Upper lobe of right lung (tissue), 1 donor: ENCODE measurements at places on chromosomes 2 and 18. TPM values are rescaled to one million over a fixed set of nuclear protein-coding genes. Genes with fewer than 3 reads are reported as not detected.

The REG1B gene
- not detected for total RNA-seq

- DNase-seq: no peak
Observed at GRCh38 chr2:201320701-201321100, 36.4 kb downstream of the FLACC1 start.

The AMER3 gene
- not detected for total RNA-seq

DNA sequence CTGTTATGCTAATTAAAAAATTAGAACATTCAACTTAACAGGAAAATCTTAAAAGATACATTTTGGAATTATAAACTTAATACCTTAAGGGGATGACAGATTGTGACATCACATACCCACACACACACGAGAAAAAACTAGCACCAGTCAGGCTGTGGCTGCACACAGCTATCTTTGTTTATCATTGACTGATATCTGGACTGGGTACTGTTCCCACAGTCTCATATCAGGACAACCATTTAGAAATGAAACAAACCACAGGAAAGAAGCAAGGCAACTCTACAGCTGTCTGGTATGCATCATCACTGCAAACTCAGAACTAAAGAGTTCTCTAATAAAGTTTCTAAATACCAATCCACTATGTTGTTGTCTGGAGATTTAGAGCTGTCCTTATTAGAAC lies 210.9 kb upstream of the SMAD7 start:
- DNase-seq: no peak
